Activated CD8-positive, alpha-beta memory T cell treated with anti-CD3 and anti-CD28 coated beads for 48 hours (primary cell): ENCODE measurements at places on chromosomes 16 and 17.

DNA sequence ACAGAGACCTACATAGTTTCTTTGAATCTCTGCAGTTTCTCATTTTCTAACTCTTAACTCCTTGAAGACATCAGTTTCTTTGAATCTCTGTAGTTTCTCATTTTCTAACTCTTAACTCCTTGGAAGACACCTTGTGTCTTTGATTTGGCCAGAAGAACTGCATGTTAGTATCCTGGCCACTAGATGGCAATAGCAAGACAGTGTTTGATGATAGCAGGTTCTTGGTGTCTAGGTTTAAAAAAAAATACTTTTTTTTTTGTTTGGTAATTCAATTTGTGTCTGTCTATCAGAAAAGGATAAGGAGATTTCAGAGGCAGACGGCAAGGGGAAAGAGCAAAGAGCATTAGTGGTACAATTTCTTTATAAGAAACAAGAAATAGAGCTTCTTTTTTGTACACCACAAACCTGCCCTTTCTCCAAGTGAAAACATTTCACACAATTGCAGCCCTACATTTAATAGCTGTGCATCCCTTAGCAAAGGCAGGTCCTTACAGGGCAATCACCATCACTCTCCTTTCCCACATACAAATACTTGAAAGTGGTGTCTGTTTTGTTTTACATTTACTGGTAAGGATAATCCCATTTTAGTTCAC lies 1324.9 kb upstream of the CDH8 start:
- no peak for DNase-seq

DNA sequence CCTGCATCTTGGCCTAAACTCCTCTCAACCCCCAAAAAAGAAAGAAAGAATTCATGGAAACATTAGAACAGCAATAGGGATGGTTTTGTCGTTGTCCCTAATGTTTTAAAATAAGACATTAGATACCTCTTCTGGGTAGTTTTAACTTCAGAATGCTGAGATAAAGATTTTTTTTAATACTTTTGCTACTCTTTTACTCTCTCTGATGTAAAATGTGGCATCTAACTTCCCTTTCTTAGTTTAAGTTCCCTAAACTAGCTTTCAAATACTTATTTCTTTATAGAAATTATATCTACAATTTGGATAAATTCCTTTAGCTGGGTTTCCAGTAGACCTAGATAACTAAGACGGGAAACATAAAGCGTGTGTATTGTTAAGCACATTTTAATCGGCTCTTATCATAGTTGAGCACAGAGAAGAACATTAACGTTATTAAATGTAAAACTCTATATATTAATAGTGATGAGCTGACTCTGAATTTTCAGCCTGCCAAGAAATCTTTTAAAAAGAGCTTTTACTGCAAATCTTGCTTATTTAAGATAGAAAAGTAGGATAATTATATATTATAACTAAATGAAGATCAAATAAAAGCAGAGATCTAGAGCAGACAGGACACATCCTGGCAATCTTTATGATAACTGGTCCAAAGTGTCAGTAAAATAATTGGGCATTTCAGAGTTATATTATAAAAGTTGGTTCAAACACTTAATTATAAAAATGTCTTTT lies 183.2 kb downstream of the CYB561 start:
- DNase-seq, result no peak

DNA sequence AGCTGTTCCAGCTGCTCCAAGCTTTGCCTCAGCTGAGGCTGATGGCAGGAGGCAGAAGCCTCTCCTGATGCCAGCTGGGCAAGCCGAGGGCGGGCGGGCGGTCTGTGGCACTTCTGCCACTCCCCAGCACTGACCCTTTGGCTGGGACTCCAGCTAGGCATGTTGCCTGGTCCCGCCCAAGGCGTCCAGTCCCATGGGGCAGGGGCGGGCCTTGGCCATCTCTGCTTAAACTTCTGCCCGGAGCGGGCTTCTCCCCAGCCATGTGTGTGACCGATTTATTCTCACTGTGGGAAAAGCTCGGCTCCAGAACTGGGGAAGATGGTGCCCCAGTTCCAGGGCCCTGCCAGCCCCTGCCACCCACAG lies 349.1 kb downstream of the SEC14L1 start:
- DNase-seq, result no peak

- DNase-seq, result no peak
These were observed 570.0 kb downstream of the CDH13 start for GRCh38 chr16:83196796-83197195.

DNA sequence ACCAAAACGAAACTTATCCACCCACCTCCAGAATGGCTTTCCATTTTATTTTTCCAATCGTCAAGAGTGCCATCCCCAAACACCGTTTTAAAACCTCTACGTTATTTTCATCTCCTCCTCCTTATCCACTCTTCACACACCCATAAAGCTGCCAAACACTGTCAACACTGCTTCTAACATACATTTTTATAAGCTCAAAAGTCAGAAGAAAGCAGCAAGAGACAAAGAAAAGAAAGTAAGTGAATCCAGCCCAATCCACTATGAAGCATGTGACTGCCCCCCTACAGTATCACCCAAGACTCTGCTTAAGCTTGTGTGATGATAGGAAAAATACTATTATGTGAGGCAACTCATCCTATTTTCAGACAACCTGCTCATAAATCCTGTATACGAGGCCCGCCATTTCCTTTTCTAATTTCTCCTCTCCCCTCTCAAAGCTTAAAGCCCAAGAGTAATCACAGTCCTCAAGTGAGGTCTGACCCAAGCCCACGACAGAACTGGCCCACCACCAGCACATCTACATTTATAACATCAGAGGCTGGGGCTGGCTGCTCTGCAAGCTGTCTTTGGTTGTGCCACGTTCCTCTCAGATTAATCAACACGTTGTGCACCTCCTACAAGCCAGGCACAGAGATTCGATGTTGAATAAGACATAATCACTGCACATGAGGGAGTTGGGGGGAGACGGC lies 16.3 kb downstream of the USP31 start:
- no peak for DNase-seq

GRCh38 chr17:46770439-46770817 lies 48.1 kb downstream of the WNT3 start:
- DNase-seq, result no peak

GRCh38 chr17:72898725-72899124 lies 193.8 kb downstream of the SLC39A11 start:
- no peak for DNase-seq

- DNase-seq, result no peak
These were observed 103.8 kb upstream of the CRHR1 start for GRCh38 chr17:45680360-45680759.

DNA sequence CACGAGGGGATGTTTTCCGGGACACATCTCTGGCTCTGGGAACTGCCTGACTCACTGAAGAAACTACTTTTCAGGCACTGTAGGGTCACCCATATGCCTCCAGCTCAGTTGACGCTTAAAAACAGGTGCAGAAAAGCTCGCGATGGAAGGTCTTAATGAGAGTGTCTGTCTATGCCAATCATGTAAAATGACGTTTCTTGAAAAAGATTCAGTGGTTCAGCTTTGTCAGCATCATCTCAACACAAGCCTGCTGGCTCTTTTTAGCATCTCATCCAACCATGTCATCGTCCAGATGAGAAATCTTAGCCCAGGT lies 27.5 kb downstream of the OR1D5 start:
- no peak for DNase-seq

DNA sequence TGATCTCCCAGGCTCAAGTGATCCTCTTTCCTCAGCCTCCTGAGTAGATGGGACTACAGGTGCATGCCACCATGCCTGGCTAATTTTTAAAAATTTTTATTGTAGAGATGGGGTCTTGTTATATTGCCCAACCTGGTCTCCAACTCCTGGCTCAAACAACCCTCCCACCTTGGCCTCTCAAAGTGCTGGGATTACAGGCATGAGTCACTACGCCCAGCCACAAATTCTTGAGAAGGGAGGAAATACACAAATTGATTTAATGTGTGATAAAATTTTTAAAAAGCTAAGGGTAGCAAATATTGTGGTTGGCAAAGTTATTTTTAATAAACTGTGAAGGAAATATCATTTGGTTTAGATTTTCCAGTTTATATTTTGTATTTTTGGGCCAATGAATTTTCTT lies 9.6 kb downstream of the ITGAD start:
- DNase-seq, result no peak

GRCh38 chr16:28569968-28570752 lies 16.4 kb downstream of the SGF29 start:
- no peak for DNase-seq

GRCh38 chr17:43983515-43984411 lies 20.7 kb upstream of the NAGS start:
- DNase-seq, result no peak
